Activated naive CD8-positive, alpha-beta T cell treated with anti-CD3 and anti-CD28 coated beads, Interleukin-2, amount 50 U/mL, for 16 hours (primary cell): ENCODE measurements at places on chromosomes 1 and 21.

- no peak for DNase-seq
Observed at GRCh38 chr1:51912881-51913280, 34.4 kb upstream of the NRDC start.

DNA sequence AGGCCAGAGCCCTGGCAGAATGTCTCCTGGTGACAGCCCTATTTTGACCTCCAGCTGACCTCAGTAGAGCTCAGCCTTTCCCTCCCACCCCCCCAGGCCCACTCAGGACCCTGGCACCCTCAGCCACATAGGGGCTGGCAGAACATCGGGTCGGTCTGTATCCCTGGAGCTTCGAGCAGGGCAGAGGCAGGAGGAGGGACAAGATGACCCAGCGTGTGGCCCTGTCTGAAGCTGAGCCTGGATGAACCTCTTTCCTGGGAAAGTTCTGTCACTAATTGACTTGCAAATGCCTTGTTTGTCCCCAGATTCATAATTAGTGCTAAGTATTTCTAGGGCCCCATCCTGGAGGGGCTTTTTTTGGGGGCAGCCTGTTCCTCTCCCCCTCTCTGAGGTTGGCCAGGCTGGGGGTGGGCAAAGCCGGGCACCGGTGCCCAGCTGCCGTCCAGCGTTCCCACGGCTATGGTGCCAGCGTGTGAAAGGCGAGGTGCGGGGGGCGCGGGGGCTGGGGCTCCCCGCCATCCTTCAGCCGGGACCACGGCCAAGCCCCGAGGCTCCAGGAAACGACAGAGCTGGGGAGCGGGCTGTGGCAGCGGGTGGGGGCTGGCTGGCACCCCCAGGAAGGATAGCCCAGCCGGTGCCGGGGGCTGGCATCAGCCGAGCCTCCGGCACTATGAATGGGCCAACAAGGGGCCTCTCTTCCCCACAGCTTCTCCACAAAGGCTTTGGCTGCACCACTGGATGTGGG is 31.4 kb downstream of the RHBG start:
- no peak for DNase-seq

DNA sequence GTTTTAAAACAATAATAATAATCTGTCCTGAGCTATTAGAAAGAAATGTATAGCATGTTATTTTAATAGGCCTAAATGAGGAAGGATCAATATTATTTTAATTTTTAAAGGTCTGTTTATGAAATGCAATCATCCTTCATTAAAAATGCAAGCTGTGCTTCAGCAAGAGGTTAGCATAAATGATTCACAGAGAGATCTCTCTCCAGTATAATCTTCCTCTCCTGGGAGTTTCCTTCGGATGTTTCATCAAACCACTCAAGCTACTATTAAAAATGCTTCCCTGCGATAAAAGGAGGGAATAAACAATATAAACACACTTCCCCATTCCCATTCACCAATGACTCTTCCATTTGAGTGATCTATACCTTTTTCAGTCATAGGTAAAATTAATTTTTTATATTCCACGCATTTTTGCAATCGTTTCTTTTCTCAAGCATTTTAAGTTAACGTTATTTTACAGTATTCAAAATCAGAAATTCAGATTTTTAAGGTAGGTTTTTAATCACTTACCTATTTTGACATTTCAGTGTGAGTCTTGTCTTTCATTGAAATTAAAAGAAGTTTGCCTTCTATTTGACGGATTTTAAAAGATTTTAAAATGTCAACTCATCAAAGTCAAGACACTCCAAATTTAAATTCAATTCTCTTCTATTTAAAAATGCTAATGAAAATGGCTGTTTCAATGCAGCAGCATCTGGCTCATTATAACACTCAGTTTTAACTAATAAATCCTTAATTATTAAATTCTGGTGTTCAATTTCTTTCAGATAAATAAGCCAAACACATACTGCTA is 64.3 kb downstream of the RERE start:
- DNase-seq = no peak

- no peak for DNase-seq
Observed at GRCh38 chr1:244749230-244750016, 86.0 kb upstream of the COX20 start.

GRCh38 chr1:9368356-9368755 is 75.7 kb downstream of the SPSB1 start:
- DNase-seq = no peak

DNA sequence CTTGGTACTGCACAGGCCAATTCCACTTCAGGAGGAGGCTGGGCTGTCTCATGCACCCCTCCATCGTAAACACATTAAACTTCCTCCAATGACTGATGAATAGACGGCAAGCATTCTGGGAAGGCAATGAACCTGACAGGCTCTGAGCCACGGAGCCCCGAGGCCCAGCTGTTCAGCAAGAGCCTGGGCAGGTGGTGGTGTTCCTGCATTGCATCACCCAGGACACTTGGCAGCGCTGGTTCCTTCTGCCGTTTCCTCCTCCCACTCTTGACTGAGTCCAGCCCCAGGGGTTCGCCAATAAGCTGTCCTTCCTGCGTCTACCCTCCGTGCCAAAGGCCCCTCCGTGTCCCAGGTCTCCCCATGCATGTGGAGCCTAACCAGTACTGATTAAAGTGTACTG is 109.8 kb downstream of the JAK1 start:
- no peak for DNase-seq

DNA sequence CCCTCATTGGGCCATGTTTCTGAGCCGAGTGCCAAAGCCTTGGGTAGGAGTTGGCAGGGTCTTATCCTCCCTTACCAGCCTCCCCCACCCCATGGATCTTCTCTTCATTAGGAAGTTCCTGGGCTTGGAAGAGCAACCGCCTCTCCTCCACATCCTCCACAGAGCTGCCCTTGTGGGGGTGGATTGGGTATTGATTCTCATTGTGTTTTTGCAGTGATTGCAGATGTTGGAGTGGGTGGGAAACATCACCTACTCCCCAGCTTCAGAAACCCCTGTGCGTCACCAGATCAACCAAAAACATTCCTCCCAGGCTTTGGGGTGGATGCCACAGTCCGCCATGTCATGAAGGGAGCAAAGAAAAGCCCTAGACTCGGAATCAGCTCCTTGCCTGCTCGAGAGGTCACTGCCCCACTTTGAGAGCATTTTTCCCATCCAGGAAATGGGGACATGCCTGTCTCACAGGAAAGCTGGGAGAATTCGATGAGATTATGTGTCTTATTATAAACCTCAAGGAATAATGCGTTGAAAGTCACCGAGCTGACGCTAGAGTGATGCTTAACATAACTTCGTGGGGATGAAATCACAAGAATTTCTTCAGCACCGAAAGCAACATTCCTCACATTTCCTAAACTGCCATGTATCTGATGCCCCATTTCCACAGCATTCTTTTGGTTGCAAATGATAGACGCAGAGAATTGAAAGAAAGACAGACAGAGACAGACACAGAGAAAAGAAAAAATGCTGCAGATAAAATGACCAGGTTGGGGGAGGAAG is 44.7 kb upstream of the ZBTB40 start:
- DNase-seq = no peak

DNA sequence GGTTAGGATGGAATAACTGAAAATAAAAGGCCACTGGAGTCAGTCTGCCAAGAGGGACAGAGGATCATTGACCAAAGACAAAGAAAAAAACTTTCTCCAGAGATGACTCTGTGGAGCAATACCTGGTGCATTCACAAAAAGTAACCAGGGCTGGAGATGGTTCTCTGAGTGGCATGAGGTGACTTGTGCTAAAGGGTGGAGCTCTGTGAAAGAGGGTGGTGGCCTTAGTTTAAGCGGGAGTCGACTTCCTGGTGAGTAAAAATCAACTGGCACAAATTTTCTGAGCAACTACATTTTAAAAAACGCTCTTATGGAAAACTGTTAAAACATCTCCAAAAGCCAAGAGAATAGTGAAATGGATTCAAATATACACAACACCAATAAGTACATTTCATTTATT is 10.0 kb downstream of the NHLH2 start:
- DNase-seq = no peak

GRCh38 chr1:198763298-198763714 is 124.5 kb downstream of the PTPRC start:
- no peak for DNase-seq

GRCh38 chr1:177423090-177423489 is 252.3 kb downstream of the BRINP2 start:
- no peak for DNase-seq

GRCh38 chr1:33626801-33627200 is 154.4 kb downstream of the ZSCAN20 start:
- no peak for DNase-seq

- no peak for DNase-seq
Observed at GRCh38 chr1:177300431-177300830, 129.7 kb downstream of the BRINP2 start.

DNA sequence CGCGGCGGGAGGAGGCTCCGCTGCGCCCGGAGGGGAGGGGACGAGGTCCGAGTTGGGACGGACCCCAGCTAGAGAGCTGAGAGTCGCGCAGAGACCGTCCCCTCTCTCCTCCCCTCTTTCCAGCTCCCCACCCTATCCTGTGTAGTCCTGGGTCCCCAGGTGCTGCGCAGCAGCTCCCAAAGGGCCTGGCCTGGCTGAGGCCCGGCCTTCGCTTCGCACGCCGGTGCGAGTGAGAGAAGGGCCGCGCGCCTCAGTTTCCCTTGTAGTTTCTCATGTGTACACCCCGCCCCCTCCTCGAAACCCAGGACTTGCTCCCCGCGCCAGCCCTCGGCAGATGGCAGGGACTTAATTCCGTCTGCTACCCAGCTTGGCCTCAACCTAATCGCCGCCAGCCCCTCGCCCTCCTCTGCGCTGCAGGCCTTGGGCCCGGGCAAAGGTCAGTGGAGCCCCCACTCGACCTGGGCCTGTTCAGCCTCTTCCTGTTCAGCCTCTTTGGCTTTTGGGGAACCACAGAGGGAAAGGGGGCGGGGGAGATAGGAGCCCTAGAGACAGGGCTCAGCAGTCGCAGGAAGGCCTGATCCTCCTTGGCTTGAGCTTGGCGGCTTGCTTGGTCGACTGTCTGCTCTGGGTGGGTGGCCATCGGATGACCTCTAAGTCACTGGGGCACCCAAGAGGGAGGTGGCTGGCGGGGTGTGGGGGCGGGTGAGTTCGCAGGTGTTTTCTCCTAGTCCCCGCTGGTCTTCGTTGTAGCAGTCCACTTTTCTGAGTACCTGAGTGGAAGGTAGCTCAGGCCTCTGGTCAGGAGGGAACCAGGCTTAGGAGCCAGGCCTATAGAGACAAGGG is 1.0 kb downstream of the ZNF687 start:
- no peak for DNase-seq

- DNase-seq = no peak
Observed at GRCh38 chr21:17644186-17644585, 31.5 kb upstream of the BTG3 start.

GRCh38 chr1:246550402-246550801 is 15.7 kb downstream of the TFB2M start:
- DNase-seq = no peak

GRCh38 chr1:56148326-56149193 is 430.8 kb downstream of the PLPP3 start:
- DNase-seq = no peak

DNA sequence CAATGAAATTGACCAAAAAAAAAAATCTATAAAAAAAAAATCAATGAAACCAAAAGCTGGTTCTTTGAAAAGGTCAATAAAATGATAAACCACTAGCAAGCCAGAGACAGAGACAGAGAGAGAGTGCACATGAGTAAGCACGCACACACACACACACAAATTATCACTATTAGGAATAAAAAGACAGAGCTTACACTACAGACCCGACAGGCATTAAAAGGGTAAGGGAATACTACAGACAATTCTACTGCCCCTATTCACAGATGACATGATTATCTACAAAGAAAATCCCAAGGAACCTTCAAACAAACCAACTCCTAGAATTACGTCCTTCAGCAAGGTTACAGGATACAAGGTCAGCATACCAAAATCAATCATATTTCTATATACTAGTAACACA is 38.6 kb downstream of the TARBP1 start:
- no peak for DNase-seq

DNA sequence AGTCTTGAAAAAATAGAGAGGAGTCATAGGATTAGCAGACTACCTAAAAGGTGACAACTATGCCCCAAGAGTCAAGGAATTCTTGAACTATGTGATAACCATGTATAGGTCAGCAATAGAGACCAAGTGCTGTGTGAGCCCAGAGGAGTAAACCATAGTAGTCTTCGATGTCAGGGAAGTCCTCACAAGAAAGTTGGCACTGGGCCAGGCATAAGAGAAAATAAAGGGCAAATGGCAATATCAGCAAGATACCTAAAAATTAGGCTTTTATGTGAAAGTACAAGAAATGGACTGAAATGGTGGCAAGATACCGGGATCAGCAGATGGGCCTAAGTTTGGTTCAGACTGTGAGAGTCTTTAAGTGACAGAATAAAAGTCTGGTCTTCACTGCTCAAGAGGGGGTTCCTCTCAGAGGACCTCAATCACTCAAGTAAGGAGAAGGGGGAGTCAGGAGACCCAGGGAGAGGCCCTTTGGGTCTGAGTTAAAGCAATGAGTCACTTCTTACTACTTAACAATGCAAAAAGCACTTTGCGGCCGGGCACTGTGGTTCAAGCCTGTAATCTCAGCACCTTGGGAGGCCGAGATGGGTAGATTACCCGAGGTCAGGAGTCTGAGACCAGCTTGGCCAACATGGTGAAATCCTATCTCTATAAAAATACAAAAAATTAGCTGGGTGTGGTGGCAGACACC is 95.0 kb downstream of the TEX35 start:
- DNase-seq = no peak

GRCh38 chr1:248837045-248837780 is 811 bp upstream of the ZNF672 start:
- no peak for DNase-seq

GRCh38 chr1:209879539-209879938 is 51.8 kb downstream of the UTP25 start:
- no peak for DNase-seq
